ENCODE measurements at places on chromosomes 12 and 14. TPM values are rescaled to one million over a fixed set of nuclear protein-coding genes. Genes with fewer than 3 reads are reported as not detected.
A peak's percentile ranks its signal among the peaks of the same experiment; 100 is the strongest.

Gene CLEC2A
- total RNA-seq, result not detected

DNA sequence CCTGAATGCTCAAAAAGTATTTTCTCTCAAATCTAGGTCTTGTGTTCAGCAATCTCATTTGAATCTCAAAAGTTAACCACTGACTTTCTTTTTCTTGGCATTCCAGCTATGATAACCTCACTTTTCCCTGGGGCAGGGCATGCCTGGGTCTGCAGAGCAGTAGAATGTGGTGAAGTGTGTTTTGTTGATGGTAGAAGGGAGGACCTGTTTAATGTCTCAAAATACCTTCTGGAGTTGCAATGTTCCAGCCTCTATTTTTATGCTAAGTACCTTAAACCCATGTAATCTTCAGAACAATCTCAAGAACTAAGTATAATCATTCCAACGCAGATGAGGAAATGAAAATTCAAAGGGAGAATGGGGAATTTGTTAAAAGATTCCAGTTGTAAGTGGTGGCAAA, 82.1 kb upstream of the FUT8 start:
- no peak overlapping the region for H3K4me3 ChIP-seq
- no peak overlapping the region for H3K27ac ChIP-seq
- DNase-seq, result no peak
- no peaks in the 10 kb centered on the region for H3K36me3 ChIP-seq
- no peaks in the 10 kb centered on the region for H3K4me1 ChIP-seq

DNA sequence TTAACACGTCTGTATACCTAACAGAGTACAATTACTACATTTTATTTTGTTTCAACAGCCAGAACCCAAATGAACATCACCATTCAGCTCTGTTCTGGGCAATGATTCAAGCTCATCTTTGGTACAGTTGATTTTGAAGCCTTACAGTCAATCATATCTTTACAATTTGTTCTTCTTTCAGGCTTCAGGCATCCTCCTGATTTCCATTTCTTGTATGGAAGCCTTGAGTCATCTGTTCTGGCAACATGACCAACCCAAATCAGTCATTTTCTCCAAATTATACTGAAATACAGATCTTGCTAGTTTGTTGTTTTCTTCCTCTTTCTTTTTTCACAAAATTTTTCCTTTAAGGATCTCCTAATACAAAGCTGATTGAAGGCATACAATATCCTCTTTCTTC, 80.2 kb downstream of the PAX9 start:
- no peak for DNase-seq
- H3K27ac ChIP-seq, result no peak overlapping the region
- H3K4me1 ChIP-seq, result no peaks in the 10 kb centered on the region
- H3K36me3 ChIP-seq, result no peaks in the 10 kb centered on the region
- H3K4me3 ChIP-seq, result no peak overlapping the region
- no peaks in the 10 kb centered on the region for H3K27me3 ChIP-seq

Gene ASCL1
- total RNA-seq, result not detected

DNA sequence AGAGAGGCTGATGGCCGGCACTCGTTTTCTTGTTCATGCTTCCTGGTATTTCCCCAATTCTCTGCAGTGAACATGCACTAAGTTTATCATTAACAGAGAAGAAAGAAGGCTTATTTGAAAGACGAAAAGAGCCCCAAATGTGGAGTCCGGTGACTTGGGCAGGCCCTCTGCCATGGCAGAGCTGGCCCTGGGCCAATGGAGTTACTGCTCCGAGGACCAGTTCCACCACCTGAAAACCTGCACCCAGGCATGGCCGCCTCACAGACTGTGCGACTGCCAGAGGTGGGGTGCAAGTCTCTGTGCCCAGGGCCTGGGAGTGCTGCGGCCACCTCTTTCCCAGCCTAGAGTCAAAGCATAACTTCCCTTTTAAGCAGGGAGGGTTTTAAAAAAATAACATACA, 24.9 kb downstream of the DEGS2 start:
- no peak overlapping the region for H3K27ac ChIP-seq
- H3K4me3 ChIP-seq, result no peak overlapping the region
- peaks cover 30% of the 10 kb centered on the region for H3K36me3 ChIP-seq
- H3K4me1 ChIP-seq, result peaks cover 11% of the 10 kb centered on the region
- no peaks in the 10 kb centered on the region for H3K27me3 ChIP-seq

- H3K27me3 ChIP-seq, result no peaks in the 10 kb centered on the region
- H3K36me3 ChIP-seq, result no peaks in the 10 kb centered on the region
- no peak for DNase-seq
Observed at GRCh38 chr14:101719708-101720107, 41.8 kb upstream of the PPP2R5C start.

DNA sequence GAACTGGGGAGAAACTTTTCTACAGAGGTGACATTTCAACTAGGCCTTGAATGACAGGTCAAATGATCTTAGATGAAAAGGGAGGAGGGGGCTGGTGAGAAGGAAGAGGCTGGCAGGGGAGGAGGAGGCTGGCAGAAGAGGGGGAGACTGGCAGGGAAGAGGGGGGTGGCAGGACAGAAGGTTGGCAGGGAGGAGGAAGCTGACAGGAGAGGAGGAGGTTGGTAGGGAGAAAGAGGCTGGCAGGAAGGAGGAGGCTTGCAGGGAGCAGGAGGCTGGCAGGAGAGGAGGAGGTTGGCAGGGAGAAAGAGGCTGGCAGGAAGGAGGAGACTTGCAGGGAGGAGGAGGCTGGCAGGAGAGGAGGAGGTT, 63.4 kb upstream of the PPP4R3A start:
- no peaks in the 10 kb centered on the region for H3K36me3 ChIP-seq
- H3K27me3 ChIP-seq, result peaks cover 31% of the 10 kb centered on the region
- H3K4me3 ChIP-seq, result no peak overlapping the region

- peak overlapping the region; percentile 82 for H3K4me3 ChIP-seq
- H3K4me1 ChIP-seq, result peaks cover 6% of the 10 kb centered on the region
- H3K27me3 ChIP-seq, result no peaks in the 10 kb centered on the region
- peak overlapping the region; percentile 100 for H3K27ac ChIP-seq
- DNase-seq, result no peak
Observed at GRCh38 chr14:24430682-24431568, 1.2 kb downstream of the KHNYN start.

Gene TCTN2
- 5.0 TPM for total RNA-seq

Gene PROX2
- not detected for total RNA-seq

DNA sequence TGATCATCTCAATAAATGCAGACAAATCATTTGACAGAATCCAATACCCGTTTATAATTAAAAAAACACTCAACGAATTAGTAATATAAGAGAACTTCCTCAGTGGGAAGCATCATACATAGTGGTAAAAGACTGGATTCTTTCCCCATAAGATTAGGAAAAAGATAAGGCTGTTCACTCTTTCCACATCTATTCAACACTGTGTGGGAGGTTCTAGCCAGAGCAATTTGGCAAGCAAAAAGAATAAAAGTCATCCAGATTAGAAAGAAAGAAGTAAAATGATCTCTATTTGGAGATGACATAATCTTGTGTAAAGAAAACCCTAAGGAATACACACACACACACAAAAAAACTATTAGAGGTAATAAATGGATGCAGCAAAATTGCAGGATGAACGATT, 38.4 kb downstream of the YEATS4 start:
- no peaks in the 10 kb centered on the region for H3K4me1 ChIP-seq
- no peak overlapping the region for H3K4me3 ChIP-seq
- H3K27ac ChIP-seq, result no peak overlapping the region
- no peaks in the 10 kb centered on the region for H3K36me3 ChIP-seq
- H3K27me3 ChIP-seq, result no peaks in the 10 kb centered on the region

GRCh38 chr12:28065889-28066630, 93.5 kb upstream of the PTHLH start:
- no peaks in the 10 kb centered on the region for H3K4me1 ChIP-seq
- no peaks in the 10 kb centered on the region for H3K36me3 ChIP-seq
- H3K27me3 ChIP-seq, result no peaks in the 10 kb centered on the region
- H3K27ac ChIP-seq, result no peak overlapping the region

Gene MANSC4
- not detected for total RNA-seq

DNA sequence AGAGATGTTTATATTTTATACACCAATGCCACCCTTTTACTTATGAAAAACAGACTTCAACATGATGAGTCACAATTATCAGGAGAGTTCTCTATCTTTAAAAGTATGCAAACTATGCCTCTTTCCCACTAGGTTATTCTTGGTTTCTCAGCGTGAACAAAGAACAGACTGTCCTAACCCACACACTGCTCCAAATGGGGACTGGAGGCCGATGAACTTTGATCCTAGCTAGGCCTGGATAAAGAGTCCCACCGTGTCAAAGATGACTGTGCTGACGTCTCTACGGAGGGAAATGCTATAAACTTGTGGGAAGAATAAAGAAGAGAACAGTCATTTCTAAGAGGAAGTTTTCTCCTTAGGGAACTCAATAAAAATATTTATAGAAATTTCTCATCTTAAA, 160.1 kb downstream of the EPS8 start:
- no peak overlapping the region for H3K4me3 ChIP-seq
- H3K4me1 ChIP-seq, result peaks cover 18% of the 10 kb centered on the region
- peaks cover 2% of the 10 kb centered on the region for H3K36me3 ChIP-seq
- peak overlapping the region; percentile 86 for H3K27ac ChIP-seq

Gene WIF1
- not detected for total RNA-seq

- H3K4me1 ChIP-seq, result no peaks in the 10 kb centered on the region
- H3K4me3 ChIP-seq, result no peak overlapping the region
- DNase-seq, result no peak
Observed at GRCh38 chr14:88753873-88754272, 38.9 kb downstream of the EML5 start.

Gene PPFIA2
- not detected for total RNA-seq

- H3K36me3 ChIP-seq, result no peaks in the 10 kb centered on the region
- DNase-seq, result no peak
- H3K27ac ChIP-seq, result no peak overlapping the region
- H3K4me3 ChIP-seq, result no peak overlapping the region
- H3K4me1 ChIP-seq, result no peaks in the 10 kb centered on the region
Observed at GRCh38 chr12:39467432-39467870, 24.5 kb upstream of the KIF21A start.

Gene SLC17A8
- not detected for total RNA-seq

Gene CRIP2
- 764 TPM for total RNA-seq

GRCh38 chr14:56998728-56999127, 188.4 kb upstream of the OTX2 start:
- no peaks in the 10 kb centered on the region for H3K4me1 ChIP-seq
- no peak for DNase-seq
- H3K36me3 ChIP-seq, result no peaks in the 10 kb centered on the region
- no peak overlapping the region for H3K27ac ChIP-seq
- peaks cover 6% of the 10 kb centered on the region for H3K27me3 ChIP-seq

Gene CMKLR1
- 8.2 TPM for total RNA-seq

- no peak for DNase-seq
- H3K4me3 ChIP-seq, result no peak overlapping the region
- no peaks in the 10 kb centered on the region for H3K4me1 ChIP-seq
- no peaks in the 10 kb centered on the region for H3K27me3 ChIP-seq
- H3K27ac ChIP-seq, result no peak overlapping the region
Observed at GRCh38 chr12:1929985-1930802, 11.7 kb upstream of the CACNA2D4 start.

DNA sequence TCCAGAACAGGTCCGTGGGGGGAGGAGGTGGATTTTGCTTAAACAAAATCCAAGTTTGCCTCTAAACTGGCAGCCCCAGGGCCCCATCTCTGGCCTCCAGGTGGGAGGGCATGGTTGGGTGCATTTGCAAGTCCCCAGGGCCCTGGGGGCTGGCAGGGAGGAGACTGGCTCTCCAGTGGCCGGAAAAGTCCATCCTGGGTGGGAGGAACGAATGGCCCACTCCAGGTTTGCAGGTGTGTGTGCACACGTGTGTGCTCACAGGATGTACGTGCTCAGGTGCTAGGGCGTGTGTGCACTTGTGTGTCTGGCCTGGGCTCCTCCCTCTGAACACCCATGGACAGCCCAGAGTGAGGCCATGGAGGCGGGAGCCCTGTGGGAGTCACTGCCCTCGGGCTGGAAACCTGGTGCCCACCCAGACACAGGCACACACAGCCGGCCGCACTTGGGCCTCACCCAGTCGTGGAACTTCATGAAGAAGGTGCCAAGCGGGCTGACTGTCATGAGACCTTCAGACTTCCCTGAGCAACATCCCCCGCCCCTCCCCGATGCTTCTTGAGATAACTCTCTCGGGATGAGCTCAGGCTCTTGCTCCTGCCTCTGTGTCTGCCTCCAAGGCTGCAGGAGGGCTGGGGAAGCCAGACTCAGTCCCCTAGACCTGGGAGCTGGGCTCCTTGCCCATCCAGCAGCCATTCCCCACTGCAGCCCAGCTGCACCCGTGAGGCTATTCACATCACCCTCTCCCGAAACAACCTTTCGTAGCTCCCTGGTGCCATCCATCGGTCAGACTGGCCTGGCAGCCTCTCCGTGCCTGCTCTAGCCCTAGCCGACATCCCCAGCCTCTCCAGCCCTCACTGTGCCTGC, 9.4 kb downstream of the AHNAK2 start:
- peaks cover 24% of the 10 kb centered on the region for H3K4me1 ChIP-seq
- H3K36me3 ChIP-seq, result no peaks in the 10 kb centered on the region
- H3K27me3 ChIP-seq, result no peaks in the 10 kb centered on the region
- H3K27ac ChIP-seq, result peak overlapping the region; percentile 94
- peak overlapping the region; percentile 34 for H3K4me3 ChIP-seq
- DNase-seq, result peak; percentile 28

GRCh38 chr12:55849616-55850343, 7.0 kb upstream of the MMP19 start:
- peak overlapping the region; percentile 63 for H3K27ac ChIP-seq
- peaks cover 58% of the 10 kb centered on the region for H3K4me1 ChIP-seq
- H3K36me3 ChIP-seq, result no peaks in the 10 kb centered on the region
- DNase-seq, result no peak
- H3K4me3 ChIP-seq, result no peak overlapping the region

Gene AKAP5
- total RNA-seq, result 0.25 TPM

- peaks cover 30% of the 10 kb centered on the region for H3K4me1 ChIP-seq
- no peaks in the 10 kb centered on the region for H3K27me3 ChIP-seq
- DNase-seq, result no peak
- H3K36me3 ChIP-seq, result peaks cover 15% of the 10 kb centered on the region
- H3K4me3 ChIP-seq, result no peak overlapping the region
Observed at GRCh38 chr12:27331927-27332324, 710 bp upstream of the BMAL2 start.

Gene KRT75
- total RNA-seq, result not detected

DNA sequence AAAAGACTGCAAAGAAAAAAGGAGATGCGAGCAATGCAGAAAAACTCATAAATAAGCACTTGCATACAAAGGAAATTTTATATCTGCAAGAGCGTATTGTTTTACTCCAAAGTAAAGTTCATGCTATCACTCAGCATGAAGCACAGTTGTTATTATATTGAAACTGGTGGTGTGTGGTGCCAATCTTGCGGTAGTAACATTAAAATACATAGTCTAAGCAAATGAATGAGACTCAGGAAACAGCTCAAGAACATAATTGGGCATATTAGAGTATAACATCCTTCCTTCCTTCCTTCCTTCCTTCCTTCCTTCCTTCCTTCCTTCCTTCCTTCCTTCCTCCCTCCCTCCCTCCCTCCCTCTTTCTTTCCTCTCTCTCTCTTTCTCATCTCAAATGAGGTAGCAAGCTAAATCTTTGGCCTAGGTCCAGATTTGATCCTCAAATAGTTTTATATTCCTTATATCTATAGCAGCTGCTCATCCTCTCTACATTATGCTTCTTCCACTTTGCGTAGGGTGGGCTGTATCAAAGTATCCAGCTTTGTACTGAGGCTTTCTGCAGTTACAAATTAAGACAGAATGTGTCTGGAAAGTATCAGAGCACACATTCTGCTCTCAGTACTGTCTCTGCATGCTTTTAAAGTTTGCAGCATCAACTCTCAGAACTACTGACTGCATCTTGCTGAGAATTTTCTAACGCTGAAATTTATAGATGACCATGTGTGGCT, 718.3 kb downstream of the RERGL start:
- no peaks in the 10 kb centered on the region for H3K4me1 ChIP-seq
- no peaks in the 10 kb centered on the region for H3K27me3 ChIP-seq
- no peak overlapping the region for H3K4me3 ChIP-seq
- no peak for DNase-seq
- H3K27ac ChIP-seq, result no peak overlapping the region

Gene APOF
- total RNA-seq, result not detected

Gene GALNT8
- 1.1 TPM for total RNA-seq

All from heart left ventricle (tissue), 16 donors.